ENCODE measurements at places on chromosomes 12 and 14.
A peak's percentile ranks its signal among the peaks of the same experiment; 100 is the strongest.

GRCh38 chr14:68199554-68200151, 380.1 kb downstream of the RAD51B start:
- DNase-seq, result no peak

- no peak for DNase-seq
These were observed 17.2 kb downstream of the EML5 start for GRCh38 chr14:88775532-88775931.

DNA sequence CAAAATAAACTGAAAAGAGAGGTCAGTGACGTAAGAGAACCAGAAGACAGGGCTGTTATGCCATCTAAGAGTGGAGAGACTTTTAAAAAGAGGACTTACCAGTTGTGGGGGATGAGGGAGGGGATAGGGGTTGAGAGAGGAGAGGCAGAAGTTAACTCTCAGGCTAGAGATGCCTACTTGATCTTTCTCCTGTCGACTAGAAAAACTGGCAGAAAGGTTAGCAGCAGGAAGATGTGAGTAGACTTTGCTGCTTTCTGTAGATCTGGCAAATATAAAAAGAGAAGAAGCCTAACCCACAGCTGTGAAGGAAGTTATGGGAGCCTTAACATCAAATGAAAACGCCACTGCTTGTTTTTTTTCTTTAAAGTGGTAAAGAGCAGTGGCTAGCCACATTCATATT, 10.7 kb downstream of the CREBL2 start:
- peak; percentile 51 for DNase-seq

- no peak for DNase-seq
These were observed 232.4 kb upstream of the FKBP4 start for GRCh38 chr12:2562400-2562799.

- DNase-seq, result peak; percentile 16
These were observed 17.7 kb downstream of the SPPL3 start for GRCh38 chr12:120886199-120887018.

DNA sequence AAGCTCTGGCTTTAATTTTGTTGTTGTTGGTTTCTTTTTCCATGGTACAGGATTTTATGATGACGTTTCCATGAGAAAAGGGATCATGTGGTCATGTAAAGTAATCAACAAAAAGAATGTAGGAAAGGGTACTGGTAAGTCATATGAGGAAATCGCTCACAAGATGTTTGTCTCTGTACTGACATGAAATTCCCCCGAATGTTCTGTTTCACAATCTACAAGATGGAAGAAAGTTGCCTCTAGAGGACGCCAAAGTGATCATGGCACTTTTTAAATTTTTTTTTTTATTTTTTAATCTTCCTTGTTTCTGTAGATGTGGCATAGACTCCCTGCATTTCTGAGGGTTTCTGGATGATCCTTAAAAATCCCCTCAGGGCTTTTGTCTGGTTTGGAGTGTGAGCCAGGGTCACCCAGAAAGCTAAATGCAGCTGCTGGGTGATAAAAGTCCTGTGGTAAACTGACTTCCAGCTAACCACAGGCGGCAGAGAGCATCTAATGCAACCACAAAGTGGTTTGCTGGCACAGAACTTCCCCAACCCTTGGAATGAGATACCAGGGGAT, 393.5 kb downstream of the CCDC91 start:
- DNase-seq, result no peak

GRCh38 chr12:53593707-53594106, 32.5 kb downstream of the ATF7 start:
- DNase-seq, result no peak

GRCh38 chr14:61264651-61265050, 16.5 kb downstream of the TMEM30B start:
- no peak for DNase-seq

DNA sequence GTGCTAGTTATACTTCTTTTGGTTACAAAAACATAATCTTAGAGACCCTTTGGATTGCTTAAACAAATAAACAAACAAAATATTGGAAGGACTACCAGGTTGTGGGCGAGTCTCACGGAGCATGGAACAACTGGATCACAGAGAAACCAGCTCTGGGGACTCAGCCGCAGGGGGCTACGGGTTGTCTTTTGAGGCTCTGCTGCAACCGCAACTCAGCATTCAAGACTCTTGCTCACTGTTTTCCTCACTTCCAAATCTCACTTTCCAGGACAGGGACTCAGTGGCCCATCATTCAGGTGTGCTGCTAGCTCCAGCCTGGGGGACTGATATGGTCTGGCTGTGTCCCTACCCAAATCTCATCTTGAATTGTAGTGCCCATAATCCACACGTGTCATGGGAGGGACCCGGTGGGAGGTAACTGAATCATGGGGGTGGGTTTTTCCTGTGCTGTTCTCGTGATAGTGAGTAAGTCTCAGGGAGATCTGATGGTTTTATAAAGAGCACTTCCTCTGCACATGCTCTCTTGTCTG, 14.0 kb upstream of the SERPINA4 start:
- no peak for DNase-seq
